ENCODE measurements at places on chromosomes 12 and 14.

DNA sequence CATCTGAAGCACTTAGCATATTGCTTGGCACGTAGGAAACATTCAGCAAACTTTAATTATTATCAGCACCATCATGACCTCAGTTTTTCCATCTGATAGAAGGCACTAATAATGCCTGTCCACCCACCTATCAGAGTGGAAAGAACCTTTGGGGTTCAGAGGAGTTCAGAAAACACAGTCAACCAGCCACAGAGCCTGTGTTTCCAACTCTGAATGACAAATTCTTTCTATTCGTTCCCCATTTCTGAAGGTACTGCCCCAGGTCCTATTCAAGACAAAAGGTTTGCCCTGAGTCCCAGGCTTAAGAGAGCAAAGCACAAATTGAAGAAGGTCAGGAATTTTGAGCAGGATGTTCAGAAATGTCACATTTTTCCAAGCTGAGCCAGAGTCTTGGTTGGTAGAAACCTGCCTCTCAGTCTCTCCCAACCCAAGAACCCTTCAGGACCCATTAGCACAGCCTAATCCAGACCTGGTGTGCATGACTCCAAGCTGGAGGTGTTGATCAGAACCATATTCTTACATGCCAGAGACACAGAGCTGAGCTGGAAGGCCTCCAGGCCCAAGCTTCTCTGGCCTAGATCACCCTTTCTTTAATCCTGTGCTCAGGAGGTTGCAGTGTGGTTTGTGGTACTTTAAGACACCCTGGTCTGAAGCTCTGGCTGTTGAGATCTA, 114.4 kb downstream of the TBX5 start:
- no peak for DNase-seq

- no peak for DNase-seq
Measured at GRCh38 chr14:52551696-52552062, 626 bp downstream of the TXNDC16 start.

- no peak for DNase-seq
Measured at GRCh38 chr12:48160046-48160445, 2.7 kb upstream of the ASB8 start.

GRCh38 chr14:67837011-67837624, 17.5 kb downstream of the RAD51B start:
- DNase-seq, result peak; percentile 37

- DNase-seq, result no peak
Measured at GRCh38 chr12:43973993-43974392, 138.1 kb downstream of the TMEM117 start.

DNA sequence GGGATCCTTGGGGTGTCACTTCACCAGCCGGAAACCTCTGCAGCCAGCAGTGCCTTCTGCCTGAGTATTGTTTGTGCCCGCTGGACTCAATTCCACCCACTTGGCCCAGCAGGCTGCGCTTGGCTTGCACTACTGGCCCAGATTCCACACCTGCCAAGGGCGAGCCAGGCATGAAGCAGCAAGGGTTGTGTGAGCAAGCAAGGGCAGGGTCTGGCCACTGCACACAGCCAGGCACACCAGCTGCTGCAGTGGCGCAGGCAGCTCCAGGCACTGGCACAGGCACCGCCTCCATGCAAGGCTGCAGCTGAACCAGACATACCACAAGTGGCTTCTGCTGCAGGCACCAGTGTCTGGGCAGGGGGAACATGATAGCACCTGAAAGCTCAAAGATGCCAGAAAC, 99.5 kb downstream of the NUAK1 start:
- no peak for DNase-seq

- DNase-seq, result no peak
Measured at GRCh38 chr14:32304296-32304695, 24.8 kb upstream of the AKAP6 start.

Measured in amniotic stem cell (primary cell).